ENCODE measurements at places on chromosomes 7 and 10.
A peak's percentile ranks its signal among the peaks of the same experiment; 100 is the strongest.

- DNase-seq, result peak; percentile 91
Measured at GRCh38 chr7:92904244-92905131, 68.1 kb upstream of the CDK6 start.

GRCh38 chr7:106433377-106433776 is 148.6 kb upstream of the NAMPT start:
- DNase-seq, result no peak

- DNase-seq, result no peak
Measured at GRCh38 chr10:19917751-19918478, 101.7 kb downstream of the PLXDC2 start.

- no peak for DNase-seq
Measured at GRCh38 chr10:69837261-69837660, 35.6 kb downstream of the COL13A1 start.

GRCh38 chr7:137674551-137675409 is 172.0 kb downstream of the DGKI start:
- DNase-seq, result no peak

DNA sequence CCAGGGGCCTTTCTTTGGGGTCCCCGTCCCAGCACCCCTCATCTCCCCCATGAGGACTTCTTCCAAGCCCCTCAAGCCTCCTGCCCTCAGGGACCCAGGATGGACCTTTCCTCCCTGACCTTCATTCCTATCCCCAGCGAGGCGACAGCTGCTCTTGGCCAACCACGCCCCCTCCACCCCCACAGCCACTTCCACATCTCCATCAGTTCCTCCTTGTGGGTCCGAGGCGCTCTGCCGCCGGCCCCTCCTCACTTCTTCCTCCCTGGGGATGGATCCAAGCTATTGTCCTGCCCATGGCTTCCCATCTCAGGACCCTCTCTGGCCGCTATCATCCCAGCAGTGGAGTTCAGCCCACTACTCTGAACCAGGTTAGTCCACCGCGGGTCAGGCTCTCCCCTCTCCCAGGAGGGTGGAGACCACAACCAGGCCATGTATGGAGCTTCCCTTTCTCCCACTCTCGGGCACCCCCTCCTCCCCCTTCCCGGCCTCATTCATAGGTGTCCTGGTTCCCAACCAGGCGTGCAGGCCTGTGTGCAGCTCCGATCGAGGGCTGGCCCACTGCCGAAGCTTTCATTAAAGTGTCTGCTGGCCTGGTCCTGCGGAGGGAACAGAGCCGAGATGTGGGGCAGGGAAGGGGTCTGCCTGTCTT is 1.7 kb upstream of the SH2B2 start:
- DNase-seq, result no peak

- DNase-seq, result no peak
Measured at GRCh38 chr10:66673071-66673470, 252.8 kb upstream of the LRRTM3 start.

DNA sequence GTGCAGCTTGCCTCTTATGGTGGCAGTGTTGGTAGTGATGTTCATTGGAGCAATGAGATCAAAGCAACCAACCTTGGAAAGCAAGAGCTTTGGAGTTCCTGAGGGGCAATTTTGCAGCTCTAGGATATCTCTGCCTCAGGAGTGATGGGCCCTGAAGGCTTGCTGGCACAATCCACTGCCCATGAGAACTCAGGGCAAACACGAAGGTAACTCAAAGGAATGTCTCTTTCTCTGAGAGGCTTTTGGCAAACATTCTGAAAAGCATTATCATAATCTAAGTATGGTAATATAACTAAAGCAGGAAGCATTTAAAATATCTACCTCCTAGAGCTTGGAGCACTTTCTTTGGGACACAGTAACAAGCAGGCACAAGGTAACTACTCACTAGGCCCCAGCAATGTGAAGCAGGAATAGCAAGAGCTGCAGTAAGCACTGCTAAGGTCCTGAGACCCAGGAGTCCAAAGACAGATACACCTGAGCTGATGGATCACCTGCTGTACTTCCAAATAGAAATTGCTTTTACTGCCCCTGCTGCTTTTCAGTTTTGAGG is 103.1 kb downstream of the NRF1 start:
- no peak for DNase-seq

DNA sequence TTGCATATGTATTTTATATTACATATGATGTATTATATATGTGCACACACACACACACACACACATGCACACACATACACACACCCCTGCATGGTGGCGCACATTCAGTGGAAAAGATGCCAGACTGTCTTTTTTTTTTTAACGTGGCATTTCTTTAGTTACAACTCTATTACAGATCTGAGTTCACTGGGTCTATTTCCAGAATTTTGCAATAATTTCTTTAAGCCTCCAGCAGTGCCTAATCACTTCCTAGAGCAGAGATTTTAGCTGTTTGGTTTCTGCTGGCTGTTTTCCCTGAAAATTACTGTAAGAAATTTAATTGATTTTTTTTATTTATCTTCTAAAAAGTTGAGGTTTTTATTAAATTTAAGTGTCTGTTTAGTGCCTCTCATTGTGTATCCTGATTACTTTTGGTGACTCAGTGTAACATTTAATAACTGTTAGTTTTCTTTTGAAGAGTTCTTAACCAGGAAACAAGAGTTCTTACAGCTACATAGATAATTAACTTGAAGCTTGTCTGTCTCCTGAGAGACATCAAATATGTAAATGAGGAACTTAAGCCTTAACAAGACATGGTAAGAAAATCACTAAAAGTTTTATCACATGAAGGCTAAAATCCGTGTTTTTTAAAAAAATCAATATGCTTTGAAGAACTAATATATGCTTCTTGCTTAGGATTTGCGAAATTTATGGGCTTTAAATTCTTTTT is 232.0 kb downstream of the MDFIC start:
- DNase-seq, result no peak

- DNase-seq, result no peak
Measured at GRCh38 chr7:112449353-112449752, 907 bp upstream of the IFRD1 start.

GRCh38 chr10:50440489-50440888 is 183.3 kb downstream of the SGMS1 start:
- no peak for DNase-seq

DNA sequence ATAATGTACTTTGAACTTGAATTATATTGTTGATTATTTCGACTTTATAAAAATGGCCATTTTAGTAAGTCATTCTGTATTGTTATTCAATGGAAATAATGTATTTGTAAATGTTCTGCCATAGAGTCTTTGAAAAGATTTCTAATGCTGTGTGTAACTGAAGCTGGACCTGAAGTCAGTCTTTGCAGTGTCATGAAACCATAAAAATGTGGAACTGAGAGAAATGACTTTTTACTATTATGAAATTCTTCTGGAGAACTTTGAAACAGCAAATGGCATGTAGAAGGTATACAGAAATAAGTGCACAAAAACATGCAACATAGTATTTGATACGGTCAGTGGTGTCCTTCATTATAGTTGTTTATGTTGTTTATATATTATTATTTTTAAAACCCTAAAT is 59.7 kb upstream of the ADRA2A start:
- no peak for DNase-seq

DNA sequence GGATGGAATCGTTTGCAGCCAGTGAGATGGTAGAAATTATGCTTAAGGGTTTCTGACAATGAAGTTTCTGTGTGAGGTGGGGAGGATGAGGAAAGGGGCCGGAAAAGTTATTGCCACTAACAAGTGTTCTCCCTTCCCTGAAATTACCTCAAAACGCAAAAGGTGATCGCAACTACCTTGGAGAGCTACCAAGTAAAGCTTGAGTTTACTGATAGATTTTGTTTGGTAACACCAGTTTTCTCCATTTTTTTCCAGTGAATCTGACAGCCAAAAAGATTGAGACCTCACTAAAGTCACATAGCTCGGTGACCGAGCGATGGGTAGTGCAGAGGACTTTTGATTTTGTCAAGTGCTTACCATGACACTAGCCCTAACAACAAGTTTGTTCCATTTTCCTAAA is 1.6 kb downstream of the SUV39H2 start:
- no peak for DNase-seq

DNA sequence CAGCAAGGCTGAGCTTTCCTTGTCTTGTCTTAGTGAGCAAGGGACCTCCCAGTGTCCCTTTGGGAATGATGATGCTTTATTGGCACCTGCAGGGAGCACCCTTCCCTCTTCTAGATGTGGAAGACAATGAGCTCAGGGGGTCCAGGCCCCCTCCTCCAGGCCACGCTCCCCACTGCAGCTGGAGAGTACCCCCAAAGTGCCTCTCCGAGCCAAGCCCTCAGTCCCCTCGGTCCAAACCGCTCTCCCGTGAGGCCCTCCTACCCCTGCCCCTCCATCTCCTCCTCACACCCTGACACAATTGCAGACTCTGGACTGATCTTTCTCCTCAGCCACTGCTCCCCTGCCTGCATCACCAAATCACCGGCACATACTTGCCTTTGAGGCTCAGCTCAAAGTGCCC is 16.7 kb downstream of the RBP3 start:
- no peak for DNase-seq

DNA sequence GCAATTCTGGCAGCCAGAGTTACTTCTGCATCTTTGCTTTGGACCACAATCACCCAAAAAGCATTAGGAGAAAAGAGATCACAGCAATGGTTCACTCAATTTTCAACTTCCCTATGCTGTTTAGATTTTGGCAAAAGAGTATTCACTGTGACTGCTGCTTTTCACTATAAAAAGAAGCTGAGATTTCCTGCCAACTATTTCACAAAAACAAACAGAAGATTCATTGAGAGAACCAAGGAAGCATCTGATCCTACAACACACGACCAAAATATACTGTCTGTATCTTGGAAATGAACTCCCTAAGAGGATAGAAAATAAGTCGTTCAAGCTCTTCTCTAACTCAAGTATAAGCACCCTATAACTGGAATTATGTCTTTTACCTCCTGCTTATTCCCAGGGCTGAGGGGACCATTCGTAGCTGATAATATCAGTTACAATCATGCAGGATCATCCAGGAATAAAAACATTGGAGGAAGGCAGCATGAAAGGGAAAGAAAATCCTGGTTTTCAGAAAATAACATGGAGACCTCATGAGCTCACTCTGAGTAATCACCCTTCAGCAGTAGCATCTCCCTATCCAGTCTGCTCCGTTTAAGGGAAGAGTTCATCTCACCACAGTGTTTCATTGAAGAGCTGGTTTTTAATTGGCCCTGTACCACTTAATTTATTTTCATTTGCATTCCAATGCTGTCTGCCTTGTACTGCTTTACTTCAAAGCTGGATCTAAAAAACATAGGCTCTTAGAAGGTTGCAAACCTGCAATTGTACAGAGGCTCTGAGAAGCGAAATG is 256.2 kb downstream of the PAXIP1 start:
- no peak for DNase-seq

DNA sequence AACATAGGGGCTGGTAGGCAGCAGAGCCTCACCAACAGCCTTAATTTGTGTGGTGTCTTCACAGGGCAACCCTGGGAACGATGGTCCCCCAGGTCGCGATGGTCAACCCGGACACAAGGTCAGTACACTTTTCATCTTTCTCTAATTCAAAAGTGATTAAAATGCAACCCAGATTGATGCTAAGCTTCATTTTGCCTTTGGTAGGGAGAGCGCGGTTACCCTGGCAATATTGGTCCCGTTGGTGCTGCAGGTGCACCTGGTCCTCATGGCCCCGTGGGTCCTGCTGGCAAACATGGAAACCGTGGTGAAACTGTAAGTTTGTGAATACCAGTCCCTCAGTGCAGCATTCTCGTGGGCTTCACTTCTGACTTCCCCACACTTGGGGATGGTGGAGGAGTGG is 30.9 kb downstream of the COL1A2 start:
- no peak for DNase-seq

DNA sequence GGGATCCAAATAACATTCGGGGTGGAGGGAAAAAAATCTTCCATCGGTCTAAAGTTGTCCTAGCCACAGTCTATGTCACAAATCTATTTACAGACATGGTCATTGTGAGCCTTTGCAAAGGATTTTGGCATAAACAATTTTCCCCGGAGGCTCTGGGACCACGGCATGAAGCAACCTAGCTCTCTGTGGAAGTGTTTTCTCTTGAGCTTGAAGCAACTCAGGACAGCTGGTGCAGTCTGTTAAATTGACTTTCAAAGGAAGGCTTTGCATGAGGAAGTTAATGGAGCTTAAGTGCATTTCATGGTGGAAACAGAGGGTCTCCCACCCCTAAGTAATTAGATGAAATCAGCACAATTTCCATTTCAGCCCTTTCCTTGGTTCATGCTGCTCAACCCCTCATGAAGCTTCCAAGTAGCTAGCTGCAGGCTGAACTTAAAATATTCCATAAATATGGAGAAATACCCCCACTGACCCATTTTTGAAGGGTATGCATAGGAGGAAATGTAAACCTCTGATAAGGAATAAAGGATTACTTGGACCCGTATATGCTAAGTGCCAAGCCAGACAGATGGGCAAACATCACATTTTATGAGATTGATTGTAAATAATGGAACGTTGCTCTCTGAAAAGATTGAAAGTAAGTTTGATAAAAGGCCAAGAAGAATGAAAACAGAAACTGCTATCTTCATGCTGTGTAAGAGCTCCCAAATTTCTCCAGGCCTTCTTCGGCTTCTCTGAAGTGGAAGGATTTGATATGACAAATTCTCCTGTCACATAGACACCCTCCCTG is 39.9 kb downstream of the CCDC3 start:
- DNase-seq, result no peak

- no peak for DNase-seq
Measured at GRCh38 chr7:116977172-116977571, 23.9 kb downstream of the ST7 start.

GRCh38 chr7:149196705-149197171 is 1.4 kb downstream of the ZNF282 start:
- DNase-seq, result no peak

DNA sequence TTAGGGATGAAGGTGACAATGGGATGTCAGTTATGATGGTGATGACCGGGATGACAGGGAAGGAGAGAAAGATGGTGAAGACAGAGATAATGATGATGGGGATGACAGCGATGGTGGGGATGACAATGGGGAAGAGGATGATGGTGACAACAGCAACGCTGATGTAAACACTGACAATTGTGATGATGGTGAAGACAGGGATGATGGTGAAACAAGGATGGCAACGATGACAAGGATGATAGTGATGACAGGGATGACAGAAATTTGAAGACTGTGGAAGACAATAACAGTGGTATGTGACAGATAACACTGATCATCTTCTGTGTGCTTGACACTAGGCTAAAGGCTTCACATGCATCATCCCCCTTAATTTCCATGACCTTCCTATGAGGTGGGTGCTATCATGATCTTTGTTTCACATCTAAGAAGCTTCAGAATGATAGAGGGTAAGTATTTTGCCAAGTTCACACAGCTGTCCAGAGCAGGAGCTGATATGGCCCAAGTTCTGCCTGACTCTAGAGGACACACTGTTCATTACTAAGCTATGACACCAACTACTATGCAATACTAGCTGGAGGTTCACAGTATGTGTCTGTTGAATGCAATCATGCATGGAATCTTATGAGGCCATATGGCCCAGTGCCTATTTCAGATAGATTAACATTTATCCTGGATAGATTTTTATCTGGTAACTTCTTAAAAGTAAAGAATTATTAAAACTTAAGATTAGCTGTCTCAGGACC is 105.6 kb downstream of the RNLS start:
- no peak for DNase-seq

GRCh38 chr10:1650542-1651269 is 86.6 kb downstream of the ADARB2 start:
- no peak for DNase-seq

Data from activated CD4-positive, alpha-beta T cell treated with anti-CD3 and anti-CD28 coated beads, Interleukin-2, amount 50 U/mL, for 24 hours (primary cell).